HT1080 (cell line): ENCODE measurements at places on chromosomes 3 and 15. TPM values are rescaled to one million over a fixed set of nuclear protein-coding genes. Genes with fewer than 3 reads are reported as not detected.

FILIP1L gene
- total RNA-seq, result not detected in 2 replicates

DNA sequence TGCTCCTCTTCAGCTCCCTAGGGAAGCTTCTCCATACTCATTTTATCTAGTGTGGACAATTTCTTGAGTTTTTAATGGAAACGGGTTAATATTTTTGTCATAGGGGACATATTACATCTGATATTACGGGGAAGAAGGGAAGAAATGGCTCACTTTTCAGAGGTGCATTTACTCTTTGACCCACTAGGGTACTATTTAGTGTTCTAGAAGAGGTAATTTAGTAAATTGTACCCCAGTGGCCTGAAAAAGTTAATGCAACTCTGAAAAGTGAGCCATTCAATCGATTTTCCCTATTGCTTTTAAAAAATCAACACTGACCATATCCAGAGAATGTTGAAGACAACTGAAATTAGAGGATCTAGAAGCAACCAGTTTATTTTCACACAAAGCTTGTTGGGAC is 71.2 kb downstream of the MAP2K5 start:
- no peak for DNase-seq

DNA sequence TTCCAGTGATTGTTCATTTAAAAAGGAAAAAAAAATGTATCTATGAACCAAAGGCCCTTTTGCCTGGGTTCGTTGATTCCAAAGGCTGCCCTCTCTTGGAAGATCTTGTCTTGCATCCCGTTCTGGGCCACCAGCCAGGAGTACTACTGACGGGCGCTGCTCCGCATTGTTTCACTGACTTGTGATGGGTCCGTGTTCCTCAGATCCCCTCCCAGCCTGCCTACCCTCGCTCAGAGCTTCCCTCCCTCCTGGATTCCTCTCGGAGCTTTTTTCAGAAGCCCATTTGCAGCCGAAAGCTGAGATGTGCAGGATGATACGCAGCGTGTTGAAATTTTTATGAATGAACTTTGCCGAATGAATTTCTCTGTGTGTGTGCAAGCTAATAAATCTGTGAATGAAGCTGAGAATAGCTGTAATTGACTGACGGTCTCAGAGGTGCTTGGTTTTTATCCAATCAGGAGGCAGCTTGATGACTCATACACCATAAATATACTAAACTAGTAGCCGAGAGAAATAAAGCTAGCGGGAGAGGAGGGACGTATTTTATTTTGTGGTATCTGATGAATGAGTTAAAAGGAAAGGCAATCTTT is at the start of gene SHC4:
Gene SHC4, minus strand, starts transcription at position 396 of the 590 bp plus-strand sequence. CDS start 904 bp downstream, outside the sequence.
- peak; percentile 84 for DNase-seq

DNA sequence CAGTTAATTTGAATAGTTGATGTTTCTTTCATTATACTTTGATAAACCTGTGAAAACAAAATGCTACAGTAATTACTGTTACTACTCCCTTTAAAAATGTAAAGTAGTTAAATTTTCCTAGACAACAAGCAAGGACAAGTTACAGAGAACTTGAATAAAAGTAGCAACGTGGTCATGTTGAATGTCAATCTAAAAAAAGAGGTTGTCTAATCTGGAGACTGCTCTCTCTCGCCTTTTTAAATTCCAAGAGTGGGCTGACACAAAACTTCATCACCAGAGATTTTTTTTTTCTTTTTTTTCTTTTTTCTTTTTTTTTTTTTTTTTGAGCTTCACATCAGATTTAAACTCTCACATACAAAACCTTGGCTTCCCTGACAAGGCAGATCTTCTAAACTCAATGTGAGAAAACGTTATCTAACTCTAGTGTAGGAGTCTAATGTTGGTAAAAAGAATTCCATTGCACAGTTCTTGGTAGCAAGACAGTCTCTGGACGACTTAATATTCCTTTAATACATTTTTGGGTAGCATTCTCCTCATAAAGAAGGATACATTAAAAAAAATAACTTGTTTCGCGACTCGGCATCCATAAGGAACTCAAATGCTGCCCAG is 4.1 kb downstream of the FOXP1 start:
- no peak for DNase-seq

GP5 gene
- total RNA-seq, result not detected in 2 replicates

- no peak for DNase-seq
These were observed 143.1 kb downstream of the ARRDC4 start for GRCh38 chr15:98103570-98103969.

MYH15 gene
- 7.3 and 8.2 TPM in 2 replicates for total RNA-seq

- DNase-seq, result no peak
These were observed 60.5 kb downstream of the KLF13 start for GRCh38 chr15:31387092-31387478.

DNA sequence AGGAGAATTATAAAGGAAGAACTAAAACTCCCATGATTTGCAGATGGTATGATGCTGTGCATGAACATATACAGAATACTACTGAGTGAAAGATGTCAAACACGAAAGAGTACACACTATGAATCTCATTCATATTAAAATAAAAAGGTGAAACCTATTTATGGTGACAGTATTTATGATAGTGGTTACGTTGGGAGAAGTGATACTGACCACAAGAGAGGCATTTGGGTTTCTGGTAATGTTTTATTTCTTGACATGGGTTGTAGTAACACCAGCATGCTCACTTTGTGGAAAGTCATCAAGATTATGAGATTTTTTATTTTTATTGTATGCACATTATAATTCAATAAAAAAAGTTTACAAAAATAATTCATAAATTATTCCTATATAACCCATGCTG is 324.0 kb downstream of the GAP43 start:
- no peak for DNase-seq

DNA sequence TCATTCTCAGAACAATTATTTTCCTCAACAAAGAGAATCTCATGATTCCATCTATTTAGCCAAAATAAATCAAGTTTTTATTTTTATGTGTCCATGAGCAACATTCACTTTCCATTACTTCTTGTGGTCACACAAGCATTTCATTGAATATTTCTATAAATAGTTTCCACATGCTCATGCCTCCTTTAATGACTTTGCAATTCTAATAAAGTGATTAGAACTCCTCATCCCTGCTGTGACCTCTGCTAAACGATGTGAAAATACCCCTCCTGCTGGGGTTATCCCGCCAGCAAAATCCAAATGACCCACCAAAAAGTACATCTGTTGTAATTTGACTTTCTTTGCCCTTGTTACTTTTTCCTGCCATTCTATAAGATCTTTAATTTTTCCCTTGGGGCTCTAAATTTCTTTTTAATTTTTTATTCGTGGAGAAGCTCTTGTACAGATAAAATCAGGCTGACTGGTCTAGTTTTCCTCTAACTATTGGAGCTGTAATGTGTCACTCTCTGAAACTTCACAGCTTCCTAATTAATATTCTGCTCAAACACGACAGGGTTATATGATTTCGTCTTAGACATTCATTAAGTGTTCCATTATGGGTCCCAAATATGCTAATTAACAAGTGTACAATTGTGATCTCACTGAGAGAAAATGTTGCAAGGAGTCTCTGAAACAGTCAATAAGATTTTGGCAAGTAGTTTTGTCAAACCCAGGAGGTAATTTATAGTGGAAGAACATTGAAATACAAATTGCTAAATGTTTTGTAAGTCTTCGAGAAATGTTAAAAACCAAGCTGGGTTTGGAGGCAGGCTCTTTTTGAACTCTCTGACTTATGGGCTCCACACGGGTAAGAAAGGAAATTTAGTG is 533.1 kb upstream of the NAALADL2 start:
- DNase-seq, result no peak

GRCh38 chr3:140052771-140053702 is 118.1 kb downstream of the CLSTN2 start:
- no peak for DNase-seq

WNT7A gene
- total RNA-seq, result 0.47 and 1.3 TPM in 2 replicates

- no peak for DNase-seq
These were observed 179.3 kb upstream of the UBE2E1 start for GRCh38 chr3:23626442-23626841.

GABRR3 gene
- not detected in 2 replicates for total RNA-seq

- peak; percentile 83 for DNase-seq
These were observed 241.8 kb upstream of the LRTM1 start for GRCh38 chr3:55169608-55170072.
